ENCODE measurements at places on chromosomes 11 and 22.

GRCh38 chr11:63769714-63770455 lies 1.3 kb upstream of the ZFTA start:
- no peak for DNase-seq

DNA sequence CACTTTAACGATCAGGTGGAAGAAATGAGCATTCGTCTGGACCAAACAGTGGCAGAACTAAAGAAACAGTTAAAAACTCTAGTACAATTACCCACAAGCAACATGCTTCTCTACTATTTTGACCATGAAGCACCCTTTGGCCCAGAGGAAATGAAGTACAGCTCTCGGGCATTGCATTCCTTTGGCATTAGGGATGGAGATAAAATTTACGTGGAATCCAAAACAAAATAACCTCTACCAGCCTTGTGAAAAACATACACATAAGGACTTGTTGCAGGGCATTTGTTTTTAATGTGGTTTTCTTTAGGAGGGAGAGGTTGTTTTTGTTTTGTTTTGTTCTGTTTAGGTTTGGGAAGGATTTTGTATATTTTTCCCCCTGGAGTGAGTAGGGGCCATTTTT lies 14.2 kb upstream of the TECTA start:
- DNase-seq: no peak

DNA sequence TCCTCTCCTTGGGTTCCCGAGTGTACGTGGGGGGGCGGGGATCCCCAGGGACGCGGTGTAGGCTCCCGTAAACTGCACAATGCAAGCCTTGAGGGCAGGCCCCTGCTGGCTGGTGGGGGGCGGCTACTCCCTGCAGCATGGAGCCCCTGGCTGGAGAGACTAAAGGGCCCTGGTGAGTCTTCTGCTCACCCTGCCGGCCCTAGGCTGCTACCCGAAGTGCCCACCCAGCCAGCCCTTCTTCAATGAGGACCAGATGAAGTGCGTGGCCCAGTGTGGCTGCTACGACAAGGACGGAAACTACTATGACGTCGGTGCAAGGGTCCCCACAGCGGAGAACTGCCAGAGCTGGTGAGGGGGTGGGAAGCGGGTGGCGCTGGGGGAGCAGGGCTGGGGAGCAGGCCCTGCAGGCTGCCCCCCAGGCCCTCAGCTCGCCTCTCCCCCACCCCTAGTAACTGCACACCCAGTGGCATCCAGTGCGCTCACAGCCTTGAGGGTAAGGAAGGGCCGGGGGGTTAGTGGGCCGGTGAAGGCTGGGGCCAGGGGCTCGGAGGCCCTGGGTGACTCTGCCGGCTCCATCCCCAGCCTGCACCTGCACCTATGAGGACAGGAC lies 16.8 kb downstream of the MUC5B start:
- DNase-seq: no peak

- no peak for DNase-seq
Observed at GRCh38 chr11:66766681-66767080, 37.7 kb upstream of the SPTBN2 start.

DNA sequence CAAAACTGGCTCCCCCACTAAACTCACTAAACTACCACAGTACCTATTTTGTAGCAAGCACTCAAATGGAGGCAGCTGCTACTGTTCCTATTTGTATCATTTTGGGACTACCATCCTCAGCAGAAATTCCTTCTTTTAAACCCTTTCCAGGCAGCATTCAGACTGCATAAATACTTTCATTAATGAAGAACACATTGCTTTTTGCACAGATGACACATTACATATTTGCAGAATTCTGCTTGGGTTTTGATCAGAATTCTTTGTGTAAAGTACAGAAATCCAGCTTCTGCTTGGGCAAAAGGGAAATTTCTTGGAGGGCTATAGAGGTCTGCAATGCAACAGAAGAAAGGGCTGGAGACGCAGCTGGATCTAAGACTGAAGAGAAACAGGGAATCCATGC lies 24.2 kb downstream of the RBX1 start:
- no peak for DNase-seq

- no peak for DNase-seq
Observed at GRCh38 chr11:2588809-2589537, 110.8 kb downstream of the KCNQ1OT1 start.

DNA sequence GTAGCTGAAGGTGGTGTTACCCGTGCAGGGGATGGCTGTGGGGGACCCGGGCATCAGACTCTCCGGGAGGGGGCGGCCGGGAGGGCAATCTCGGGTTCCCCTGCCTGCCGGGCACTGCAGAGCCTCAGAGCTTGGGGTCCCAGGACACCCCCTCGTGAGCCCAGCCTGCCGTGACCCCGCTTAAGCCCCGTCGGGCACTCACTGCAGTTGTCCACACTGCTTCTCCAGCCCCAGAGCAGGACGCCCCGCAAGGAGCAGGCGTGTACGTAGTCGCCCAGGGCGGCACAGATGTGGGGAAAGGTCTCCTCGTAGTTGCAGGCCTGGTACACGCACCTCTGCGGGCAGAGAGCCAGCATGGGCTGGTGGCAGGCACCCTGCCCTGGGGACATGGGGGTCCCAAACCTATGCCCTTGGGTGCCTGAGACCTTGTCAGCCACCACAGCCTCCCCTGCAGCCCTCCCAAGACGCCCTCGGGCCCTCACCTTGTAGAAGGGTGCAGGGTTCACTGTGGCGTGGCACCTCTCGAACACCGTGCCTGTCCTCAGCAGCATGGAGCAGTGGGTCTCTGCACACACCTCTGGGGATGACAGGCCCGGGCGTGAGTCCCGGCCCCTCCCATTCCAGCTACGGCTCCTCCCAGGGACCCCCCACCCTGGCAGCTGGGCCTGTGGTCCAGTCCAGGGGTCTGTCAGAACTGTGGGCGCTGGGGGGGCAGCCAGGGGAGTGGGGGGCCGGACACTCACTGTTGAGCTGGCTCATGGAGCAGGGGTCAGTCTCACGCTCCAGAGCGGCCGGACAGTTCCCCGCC lies 8.8 kb downstream of the MUC6 start:
- no peak for DNase-seq

- DNase-seq: no peak
Observed at GRCh38 chr22:45398214-45398613, 15.2 kb downstream of the SMC1B start.

DNA sequence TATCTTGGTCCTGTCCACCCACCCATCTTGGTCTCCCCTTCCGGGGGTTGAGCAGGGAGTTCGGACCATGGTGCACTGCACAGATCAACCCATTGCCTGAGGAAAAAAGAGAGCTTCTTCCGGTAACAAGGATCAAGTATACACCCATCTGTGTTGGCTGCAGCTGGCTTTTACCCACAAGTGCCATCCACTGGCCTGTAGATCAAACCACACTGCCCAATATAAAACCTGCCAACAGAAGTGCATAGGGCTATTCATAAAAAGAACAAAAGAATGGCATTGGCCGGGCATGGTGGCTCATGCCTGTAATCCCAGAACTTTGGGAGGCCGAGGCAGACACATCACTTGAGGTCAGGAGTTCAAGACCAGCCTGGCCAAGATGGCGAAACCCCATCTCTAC lies 94.5 kb downstream of the ZC3H12C start:
- DNase-seq: no peak

DNA sequence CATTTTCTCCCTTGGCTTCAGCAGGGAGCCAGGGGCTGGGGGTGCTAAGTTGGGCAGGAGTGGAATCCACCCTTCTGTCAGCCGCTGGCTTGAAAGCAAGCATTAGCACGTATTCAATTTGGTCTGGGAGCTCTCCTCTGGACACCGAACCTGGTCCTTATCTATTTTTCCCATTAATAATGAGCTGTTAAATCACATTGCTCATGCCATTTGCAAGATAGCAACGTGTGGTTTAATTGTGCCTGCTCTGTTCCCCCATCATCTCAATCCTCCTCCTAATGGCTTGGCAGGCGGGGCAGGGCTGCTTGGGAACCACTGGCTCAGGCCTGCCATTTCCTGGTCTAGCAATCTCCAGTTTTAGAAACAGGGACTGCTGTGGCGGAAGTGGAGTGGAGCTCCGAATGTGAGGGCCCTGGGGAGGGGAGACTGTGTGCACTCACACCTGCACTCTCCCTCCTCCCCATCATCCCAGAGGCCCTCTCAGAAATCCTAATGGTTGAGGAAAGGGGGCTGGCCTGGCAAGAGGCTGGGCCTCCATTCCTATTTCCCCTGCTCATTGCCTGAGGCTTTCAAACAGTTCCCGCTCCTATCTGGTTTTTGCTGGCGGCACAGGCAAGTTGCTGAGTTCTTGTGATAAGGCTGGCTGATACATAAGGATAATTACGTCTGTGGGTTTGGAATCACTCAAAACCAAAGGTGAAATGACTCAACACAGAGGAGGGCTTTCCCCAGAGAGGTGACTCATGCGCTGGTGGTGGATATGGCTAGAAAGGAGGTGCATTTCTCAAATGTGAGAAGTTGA lies 201.2 kb upstream of the E2F8 start:
- DNase-seq: no peak

DNA sequence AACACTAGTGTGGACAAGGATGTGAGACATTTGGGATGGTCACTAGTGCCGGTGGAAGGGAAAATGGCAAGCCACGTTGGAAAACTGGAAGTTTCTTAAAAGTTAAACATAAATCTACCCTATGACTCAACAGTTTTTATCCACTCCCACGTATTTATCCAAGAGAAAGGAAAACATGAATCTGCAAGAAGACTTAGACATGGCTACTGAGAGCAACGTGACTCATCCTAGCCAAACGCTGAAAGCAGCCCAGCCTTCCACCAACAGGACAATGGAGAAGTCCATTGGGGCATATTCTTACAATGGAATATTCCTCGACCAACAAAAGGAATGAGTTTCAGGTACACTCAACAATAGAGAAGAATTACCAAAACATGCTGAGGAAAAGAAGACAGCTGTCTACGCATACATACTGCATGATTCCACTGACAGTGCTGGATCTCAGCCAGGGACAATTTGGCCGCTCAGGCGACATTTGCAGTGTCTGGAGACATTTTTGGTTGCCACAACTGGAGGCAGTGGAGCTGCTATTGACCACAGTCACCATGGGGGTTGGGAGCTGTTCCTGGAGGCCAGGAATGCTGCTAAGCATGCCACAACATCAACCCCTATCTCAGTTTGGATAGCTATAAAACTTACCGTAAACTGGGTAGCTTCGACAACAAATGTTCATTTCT lies 21.2 kb downstream of the SYT13 start:
- DNase-seq: no peak

DNA sequence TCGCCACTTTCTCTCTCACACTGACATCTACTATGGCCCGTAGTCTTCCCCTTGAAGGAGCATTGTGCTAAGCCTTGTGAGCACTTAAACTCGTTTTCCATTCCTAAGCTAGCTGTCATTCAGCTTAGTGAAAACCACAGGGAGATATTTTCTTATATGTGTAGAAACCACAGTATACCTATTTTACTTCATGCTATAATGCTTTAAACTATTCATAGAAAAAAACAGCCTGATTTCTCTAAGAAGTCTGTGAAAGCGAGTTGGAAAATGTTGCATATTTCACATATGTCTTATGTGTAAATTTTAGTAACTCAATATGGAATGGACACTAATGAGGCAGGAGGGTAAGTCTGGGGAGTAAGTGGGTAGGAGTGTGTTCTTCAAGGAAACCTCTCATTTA lies 194.3 kb upstream of the CTSC start:
- DNase-seq: no peak

DNA sequence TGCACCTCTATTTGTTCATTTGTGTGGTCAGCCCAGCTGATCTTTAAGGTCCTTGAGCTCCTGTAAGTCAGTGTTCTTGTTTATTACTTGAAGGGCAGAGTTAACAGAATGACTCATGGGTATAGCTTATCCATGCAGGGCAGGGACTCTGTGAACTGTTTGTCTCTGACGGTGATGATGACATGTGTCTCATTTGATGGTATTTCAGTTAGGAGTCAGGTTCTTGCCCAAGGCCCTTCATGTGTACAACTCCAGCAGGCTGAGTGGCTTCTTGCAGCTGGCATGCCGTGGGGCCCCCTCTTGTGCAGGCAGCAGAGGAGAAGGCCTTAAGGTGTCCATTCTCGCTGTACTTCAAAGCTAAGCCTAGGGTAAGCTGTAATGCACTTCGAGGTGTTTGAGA lies 165.1 kb downstream of the DBX1 start:
- no peak for DNase-seq

DNA sequence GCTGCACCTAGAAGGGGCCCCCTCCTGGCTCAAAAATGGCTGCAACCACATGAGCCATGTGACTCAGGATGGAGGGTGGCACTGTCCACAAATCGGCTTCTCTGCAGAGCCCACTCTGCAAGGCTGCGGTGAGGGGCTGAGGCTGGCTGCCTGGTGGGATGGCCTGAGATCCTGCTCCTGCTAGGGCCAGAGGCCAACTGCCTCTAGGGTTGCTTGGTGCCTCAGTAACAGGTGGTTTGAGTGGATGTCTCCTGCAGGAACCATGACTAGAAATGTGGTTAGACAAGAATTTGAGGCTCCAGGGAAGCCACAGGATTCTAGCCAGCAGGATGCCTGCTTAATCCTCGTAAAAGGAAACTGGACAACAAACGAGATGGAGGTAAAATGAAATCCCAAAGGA lies 17.1 kb downstream of the PATZ1 start:
- DNase-seq: no peak

- no peak for DNase-seq
Observed at GRCh38 chr11:27370374-27370773, 7.4 kb upstream of the CCDC34 start.

DNA sequence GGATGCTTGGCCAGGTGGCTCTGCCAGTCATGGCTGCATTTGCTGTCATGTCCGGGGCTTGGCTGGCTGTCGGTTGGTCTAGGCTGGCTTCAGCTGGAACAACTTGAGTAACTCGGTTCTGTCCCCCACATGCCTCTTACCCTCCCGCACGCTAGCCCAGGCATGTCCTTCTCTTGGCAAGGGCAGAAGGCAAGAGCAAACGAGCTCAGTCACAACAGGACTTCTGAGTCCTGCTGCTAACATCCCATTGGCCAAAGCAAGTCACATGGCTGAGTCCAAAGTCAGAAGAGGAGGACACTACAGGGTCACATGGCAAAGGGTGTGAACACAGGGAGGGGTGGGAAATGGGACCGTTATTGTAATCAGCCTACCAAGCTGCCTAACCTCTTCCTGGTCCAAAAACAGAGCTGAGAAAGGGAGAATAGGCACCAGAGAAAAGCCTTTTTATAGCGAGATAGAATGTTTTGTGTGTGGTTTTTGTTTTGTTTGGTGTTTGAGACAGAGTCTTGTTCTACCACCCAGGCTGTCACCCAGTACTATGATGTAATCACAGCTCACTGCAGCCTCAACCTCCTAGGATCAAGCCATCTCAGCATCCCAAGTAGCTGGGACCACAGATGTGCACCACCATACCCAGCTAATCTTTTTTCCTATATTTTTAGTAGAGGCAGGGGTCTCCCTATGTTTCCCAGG lies 81.9 kb downstream of the MN1 start:
- DNase-seq: no peak

GRCh38 chr22:32411402-32411801 lies 645 bp downstream of the RTCB start:
- no peak for DNase-seq

DNA sequence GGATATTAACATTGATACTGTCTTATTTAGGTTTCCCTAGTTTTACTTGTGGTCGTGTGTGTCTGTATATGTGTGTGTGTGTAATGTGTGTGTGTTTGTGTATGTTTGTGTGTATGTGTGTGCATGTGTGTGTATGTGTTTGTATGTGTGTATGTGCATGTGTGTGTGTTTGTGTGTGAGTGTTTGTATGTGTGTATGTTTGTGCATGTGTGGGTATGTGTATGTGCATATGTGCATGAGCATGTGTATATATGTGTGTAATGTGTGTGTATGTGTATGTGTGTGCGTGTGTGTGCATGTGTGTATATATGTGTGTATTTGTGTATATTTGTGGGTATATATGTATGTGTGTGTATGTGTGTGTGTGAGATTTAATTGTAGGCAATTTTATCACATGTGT lies 17.3 kb upstream of the DNAL4 start:
- no peak for DNase-seq

Data from activated effector memory CD4-positive, alpha-beta T cell treated with Interleukin-2 at 50 U/mL for 16 hours (primary cell).